Heart left ventricle (tissue), 16 donors: ENCODE measurements at places on chromosomes 3 and 15.

GRCh38 chr3:129398803-129399144 is 29.7 kb downstream of the EFCAB12 start:
- no peak for DNase-seq

GRCh38 chr15:66734961-66735908 is 33.2 kb downstream of the SMAD6 start:
- no peak for DNase-seq

DNA sequence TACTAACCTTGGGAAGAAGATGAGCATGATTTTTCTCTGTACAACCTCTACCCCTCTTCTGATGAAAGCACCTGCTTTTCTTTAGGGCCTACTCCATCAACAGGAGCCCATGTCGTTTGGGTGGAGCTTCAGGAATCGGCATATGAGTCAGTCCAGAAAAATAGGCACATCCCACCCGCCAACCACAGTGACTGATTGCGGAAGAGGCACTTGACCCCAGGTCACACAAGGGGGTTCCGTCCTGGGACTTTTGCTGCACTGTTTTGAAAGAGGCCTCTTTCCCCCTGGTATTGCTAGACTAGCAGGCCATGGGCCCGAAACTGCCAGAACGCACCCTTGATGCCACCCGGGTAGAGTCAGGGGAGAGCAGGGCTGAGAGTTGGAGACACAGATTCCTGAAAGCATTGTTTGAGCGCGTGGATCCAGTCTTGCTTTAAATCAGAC is 19.3 kb upstream of the NRROS start:
- peak; percentile 57 for DNase-seq

DNA sequence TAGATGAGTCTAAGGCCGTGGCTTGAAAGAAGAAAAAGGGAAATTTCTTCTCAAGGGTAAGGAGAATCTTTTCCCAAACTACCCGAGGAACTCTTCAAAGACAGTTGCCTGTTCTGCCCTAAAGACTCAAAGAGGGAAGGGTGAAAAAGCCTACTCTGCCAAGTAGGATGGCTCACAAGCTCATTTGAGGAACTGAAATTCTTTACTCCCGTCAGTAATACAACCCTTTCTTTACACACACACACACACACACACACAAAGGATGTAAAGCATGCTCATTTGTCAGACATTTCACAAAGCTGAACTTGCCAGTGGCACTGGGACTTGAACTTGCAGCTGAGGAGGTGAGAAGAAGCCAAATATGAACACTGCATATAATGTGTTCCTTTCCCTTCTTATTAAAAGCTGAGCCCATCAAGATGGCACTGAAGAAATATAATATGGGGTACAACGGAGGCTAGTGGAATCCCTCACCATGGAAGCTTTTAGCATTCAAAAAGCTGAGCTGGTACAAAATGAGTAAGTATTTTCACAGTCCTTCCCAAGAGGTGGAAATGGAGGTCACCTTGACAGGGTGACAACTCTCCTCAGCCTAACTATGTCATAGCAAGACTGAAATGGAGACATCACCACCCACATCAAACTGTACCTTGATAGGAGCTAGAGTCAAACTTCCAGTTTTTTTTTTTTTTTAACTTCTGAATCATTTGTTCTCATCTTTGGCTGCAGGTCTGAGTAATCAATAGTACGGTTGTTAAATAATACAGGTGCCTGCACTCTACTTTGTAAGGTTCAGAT is 57.6 kb downstream of the TAFA4 start:
- no peak for DNase-seq

DNA sequence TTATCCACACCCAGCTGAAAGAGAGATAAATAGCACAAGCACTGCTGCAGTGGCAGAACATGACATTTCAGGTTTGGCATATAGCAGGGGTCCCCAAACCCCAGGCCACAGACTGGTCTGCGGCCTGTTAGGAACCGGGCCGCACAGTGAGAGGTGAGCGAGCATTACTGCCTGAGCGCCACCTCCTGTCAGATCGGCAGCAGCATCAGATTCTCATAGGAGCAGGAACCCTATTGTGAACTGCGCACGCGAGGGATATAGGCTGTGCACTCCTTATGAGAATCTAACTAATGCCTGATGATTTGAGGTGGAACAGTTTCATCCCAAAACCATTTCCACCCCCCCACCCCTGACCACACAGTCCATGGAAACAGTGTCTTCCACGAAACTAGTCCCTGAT is 54.6 kb downstream of the CCR4 start:
- DNase-seq: no peak

DNA sequence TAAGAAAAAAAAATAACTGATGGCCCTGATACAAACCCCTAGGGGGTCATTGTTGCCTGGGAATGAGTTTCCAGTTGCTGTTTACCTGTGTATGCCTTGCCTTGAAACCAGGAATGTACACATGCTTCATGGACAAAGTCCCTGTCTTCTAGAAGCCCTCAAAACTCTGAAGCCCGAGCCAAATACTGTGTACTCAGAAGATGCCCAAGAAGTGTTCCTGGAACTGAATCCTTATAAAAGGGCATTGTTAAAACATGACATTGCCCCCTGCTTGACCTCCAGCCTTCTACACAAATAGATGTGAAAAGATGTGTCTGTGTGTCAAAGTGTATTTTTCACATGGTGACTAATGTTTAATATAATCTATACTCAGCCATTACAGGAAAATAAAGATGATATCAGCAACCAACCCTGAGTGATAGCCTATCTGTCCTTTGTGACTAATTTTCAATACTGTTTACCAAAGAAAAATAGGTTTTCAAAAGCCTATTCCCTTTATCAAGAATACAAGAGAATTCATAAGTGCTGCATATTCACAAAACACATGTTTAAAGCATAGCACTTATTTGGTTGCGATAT is 325.9 kb downstream of the MECOM start:
- no peak for DNase-seq

GRCh38 chr3:105907777-105908176 is 39.0 kb upstream of the CBLB start:
- no peak for DNase-seq

DNA sequence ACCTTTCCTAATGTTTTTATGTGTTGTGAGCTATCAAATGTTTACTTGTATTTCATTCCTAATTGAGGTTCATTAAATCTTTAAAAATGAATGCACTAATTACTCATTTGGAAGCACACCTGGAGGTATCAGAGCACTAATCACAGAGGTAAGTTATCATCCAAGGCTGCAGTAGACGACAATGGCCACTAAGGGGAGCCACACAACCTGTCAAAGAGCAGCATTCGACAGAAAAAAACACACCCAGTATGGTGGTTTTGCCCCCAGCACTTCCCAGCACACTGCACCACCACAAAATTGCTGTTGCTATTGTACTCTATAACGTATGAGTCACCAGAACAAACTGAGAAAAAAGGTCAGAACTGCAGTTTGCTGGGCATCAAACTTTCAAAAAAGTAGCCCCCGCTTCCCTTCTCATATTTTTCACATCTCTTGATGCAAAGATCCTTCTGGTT is 205.9 kb upstream of the IGF1R start:
- no peak for DNase-seq

DNA sequence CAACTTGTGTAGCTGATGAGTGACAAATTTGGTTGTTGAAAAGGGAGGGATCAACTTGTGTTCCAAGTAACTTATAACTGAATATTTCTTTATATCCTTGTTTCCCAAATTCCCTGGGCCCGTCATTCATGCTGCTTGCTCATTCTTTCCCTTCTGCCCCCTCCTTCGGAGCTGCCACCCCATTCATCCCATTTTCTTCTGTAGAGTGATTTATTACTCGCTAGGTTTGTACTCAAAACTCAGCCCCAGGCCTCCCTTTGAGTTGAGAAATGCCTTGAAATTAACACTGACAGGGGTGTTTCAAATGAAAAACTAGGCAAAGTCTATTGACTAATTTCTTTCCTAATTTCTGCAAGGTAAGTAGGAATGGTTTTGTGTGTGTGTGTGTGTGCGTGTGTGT is 277.4 kb upstream of the SLCO3A1 start:
- no peak for DNase-seq

- DNase-seq: no peak
Observed at GRCh38 chr3:84547971-84548970, 410.5 kb upstream of the CADM2 start.

- DNase-seq: no peak
Observed at GRCh38 chr3:61778095-61778494, 216.7 kb downstream of the PTPRG start.

DNA sequence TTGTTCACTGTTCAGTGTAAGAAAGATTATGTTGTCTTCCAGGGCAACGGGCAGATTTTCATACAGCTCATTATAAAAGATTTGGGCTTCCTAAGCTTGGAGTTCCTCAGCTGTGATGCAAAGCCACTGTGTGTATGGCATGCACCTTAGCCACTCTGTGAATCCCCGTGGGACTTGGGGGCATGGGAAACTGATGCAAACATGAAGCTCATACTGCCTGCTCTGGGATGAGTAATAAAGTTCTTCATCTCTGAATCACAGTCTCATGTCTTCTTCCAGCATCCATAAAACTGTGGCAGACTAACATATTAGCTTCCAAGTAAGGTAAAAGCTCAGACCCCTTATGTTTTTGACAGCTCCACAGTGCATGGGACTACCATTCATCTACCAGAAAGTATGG is 154.3 kb upstream of the RORA start:
- no peak for DNase-seq
